HepG2 (cell line): ENCODE measurements at places on chromosomes 5 and 9. TPM values are rescaled to one million over a fixed set of nuclear protein-coding genes. Genes with fewer than 3 reads are reported as not detected.

DNA sequence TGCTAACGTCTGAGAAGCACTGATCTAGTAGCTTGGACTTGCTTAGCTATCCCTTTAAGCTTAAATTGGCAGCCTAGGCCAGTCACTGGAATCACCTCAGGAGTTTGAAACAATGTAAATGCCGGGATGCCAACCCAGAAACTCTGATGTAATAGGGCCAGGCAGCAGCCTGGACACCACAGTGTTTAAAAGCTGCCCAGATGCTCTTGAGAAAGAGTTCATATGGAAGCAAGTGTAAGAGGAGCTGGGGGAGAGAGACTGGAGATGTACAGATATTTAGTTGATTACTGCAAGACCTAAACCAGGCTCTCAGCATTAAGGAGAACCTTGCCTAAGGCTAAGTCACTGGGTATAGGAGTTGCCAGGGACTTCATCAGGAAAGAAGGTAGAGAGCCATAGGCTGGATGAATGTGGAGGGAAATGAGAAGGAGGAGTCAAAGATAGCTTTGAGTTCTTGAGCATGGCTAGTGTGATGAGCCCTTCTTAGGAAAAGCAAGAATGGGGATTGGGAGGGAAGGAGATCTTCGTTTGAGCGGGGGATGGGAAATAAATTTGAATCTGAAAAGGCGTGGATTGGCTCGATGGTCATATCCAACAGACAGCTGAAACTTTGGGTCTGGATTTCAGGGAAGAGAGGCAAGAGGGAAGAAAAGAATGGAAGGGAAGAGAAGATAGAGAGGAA lies 392.9 kb upstream of the WWC1 start:
- no peak overlapping the region for H3K27ac ChIP-seq
- H3K36me3 ChIP-seq = no peaks in the 10 kb centered on the region
- DNase-seq = no peak
- H3K4me3 ChIP-seq = no peak overlapping the region
- peaks cover 10% of the 10 kb centered on the region; the same call in 1 of the 3 replicates for H3K27me3 ChIP-seq
- H3K4me1 ChIP-seq = no peaks in the 10 kb centered on the region

GRCh38 chr5:72692651-72693442 lies 123.6 kb upstream of the TNPO1 start:
- H3K4me1 ChIP-seq = no peaks in the 10 kb centered on the region
- H3K27me3 ChIP-seq = no peaks in the 10 kb centered on the region; the same call in 1 of the 2 replicates
- H3K27ac ChIP-seq = no peak overlapping the region
- no peak overlapping the region for H3K4me3 ChIP-seq

GRCh38 chr9:99264070-99264680 lies 42.1 kb downstream of the SEC61B start:
- H3K27me3 ChIP-seq = no peaks in the 10 kb centered on the region
- DNase-seq = no peak
- no peak overlapping the region for H3K4me3 ChIP-seq
- H3K36me3 ChIP-seq = no peaks in the 10 kb centered on the region
- no peak overlapping the region for H3K27ac ChIP-seq
- peaks cover 21% of the 10 kb centered on the region for H3K4me1 ChIP-seq

GRCh38 chr5:158869854-158870253 lies 229.9 kb downstream of the EBF1 start:
- no peak for DNase-seq
- no peaks in the 10 kb centered on the region for H3K4me1 ChIP-seq
- no peaks in the 10 kb centered on the region for H3K36me3 ChIP-seq
- H3K4me3 ChIP-seq = no peak overlapping the region
- H3K27ac ChIP-seq = no peak overlapping the region

DNA sequence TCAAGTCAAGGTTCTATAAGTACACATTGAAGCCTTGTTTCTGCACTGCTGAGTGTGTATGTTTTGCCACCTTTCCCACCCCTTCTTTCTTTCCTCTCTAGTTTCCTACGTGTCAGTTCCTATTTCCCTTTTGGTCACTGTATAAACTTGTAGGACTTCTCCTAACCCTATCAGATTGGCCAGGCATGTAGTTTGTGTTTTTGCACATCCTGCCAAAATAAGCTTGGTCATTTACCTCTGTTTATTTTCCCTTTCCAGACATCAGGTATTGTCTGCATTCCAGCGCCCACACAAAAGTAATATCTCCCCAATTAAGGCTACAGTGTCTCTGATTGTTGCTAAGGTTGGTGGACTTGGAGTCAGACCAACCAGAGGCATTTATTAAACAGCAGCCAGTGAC lies 252.9 kb upstream of the MPDZ start:
- no peak for DNase-seq
- no peaks in the 10 kb centered on the region for H3K4me1 ChIP-seq
- no peak overlapping the region for H3K4me3 ChIP-seq
- H3K27me3 ChIP-seq = no peaks in the 10 kb centered on the region
- H3K36me3 ChIP-seq = no peaks in the 10 kb centered on the region
- H3K27ac ChIP-seq = no peak overlapping the region

DNA sequence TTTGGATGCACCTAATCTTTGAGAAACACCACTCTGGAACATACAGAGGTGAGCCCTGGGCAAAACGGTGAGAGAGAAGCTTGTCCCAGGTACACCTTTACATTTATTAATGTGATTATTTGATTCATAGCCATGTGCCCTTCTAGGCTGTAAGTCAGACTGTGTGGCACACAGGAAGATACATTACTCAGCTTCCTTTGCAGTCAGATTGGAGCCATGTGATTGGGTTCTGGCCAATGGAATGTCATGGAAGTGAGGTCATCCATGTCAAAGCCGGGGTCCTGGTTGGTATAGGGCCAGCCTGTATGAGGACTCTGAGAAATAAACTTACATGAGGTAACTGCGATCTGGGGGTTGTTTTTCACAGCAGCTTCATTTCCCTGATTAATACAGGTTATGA lies 106.8 kb upstream of the CD180 start:
- no peak overlapping the region for H3K27ac ChIP-seq
- no peak overlapping the region for H3K4me3 ChIP-seq
- H3K27me3 ChIP-seq = no peaks in the 10 kb centered on the region

GRCh38 chr9:7368410-7369292 lies 430.9 kb downstream of the DMAC1 start:
- no peak for DNase-seq
- no peak overlapping the region for H3K27ac ChIP-seq
- H3K4me1 ChIP-seq = peaks cover 18% of the 10 kb centered on the region
- H3K36me3 ChIP-seq = no peaks in the 10 kb centered on the region
- H3K4me3 ChIP-seq = no peak overlapping the region
- no peaks in the 10 kb centered on the region for H3K27me3 ChIP-seq

- no peak overlapping the region for H3K4me3 ChIP-seq
- H3K4me1 ChIP-seq = no peaks in the 10 kb centered on the region
- no peak for DNase-seq
- H3K36me3 ChIP-seq = no peaks in the 10 kb centered on the region
Observed at GRCh38 chr5:181108578-181109165, 22.3 kb downstream of the OR2V1 start.

- no peaks in the 10 kb centered on the region for H3K36me3 ChIP-seq
- H3K27ac ChIP-seq = no peak overlapping the region
- no peak overlapping the region for H3K4me3 ChIP-seq
- no peaks in the 10 kb centered on the region for H3K4me1 ChIP-seq
- no peak for DNase-seq
Observed at GRCh38 chr5:180129291-180130190, 58.0 kb upstream of the RNF130 start.

DNA sequence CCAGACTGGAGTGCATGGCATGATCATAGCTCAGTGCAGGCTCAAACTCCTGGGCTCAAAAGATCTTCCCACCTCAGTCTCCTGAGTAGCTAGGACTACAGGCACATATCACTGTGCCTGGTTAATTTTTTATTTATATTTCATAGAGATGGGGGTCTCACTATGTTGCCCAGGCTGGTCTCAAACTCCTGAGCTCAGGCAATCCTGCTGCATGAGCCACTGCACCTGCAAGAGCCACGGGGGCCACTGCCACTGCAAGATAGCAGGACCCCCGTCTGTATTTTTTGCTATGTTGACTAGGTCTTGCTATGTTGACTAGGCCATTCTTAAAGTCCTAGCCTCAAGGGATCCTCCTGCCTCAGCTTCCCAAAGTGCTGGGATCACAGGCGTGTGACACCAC lies 6.5 kb downstream of the CYSTM1 start:
- peaks cover 61% of the 10 kb centered on the region for H3K4me1 ChIP-seq
- no peak for DNase-seq
- no peaks in the 10 kb centered on the region for H3K27me3 ChIP-seq
- H3K36me3 ChIP-seq = no peaks in the 10 kb centered on the region

GRCh38 chr5:56680731-56681130 lies 134.6 kb upstream of the MAP3K1 start:
- peaks cover 51% of the 10 kb centered on the region for H3K4me1 ChIP-seq
- H3K36me3 ChIP-seq = no peaks in the 10 kb centered on the region
- H3K27ac ChIP-seq = no peak overlapping the region
- no peak for DNase-seq

DNA sequence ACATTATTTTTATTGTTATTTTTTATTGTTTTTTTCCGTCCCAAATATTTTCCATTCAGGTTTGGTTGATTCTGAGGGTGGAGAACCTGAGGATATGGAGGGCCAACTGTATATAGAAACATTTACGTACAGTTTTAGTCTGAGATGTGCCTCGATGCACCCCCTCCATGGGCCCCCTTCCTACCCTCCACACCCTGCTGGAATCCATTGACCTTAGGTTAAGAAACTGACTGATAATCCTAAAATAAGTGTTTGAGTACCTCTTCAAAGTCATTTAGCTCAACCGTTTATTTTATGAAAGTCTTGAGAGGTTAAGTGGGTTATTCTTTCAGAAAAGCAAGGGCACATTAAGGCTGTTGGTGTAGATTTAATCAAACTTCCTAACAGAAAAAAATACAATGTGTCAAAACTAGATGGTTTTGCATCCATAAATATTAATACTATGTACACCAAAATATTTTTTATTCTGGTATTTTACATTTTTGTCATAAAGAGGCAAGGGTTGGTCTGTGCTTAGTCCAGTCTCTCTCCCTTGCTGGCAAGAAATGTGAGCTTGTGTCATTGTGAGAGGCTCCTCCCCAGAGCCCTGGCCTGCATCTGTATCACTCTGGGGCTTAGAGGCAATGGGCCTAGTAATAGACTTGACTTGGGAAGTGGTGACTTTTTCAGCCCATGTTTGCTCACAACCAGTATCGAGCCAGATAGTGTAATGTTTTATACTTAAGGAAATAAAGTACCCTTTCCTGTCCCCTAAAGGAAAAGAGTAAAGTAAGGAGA lies 15.7 kb downstream of the MTRR start:
- DNase-seq = no peak
- H3K27ac ChIP-seq = no peak overlapping the region
- peaks cover 83% of the 10 kb centered on the region for H3K36me3 ChIP-seq
- H3K4me3 ChIP-seq = no peak overlapping the region

- no peak overlapping the region for H3K27ac ChIP-seq
- H3K4me1 ChIP-seq = no peaks in the 10 kb centered on the region
- no peak for DNase-seq
- H3K27me3 ChIP-seq = no peaks in the 10 kb centered on the region
- no peaks in the 10 kb centered on the region for H3K36me3 ChIP-seq
Observed at GRCh38 chr9:86443992-86444391, 89.8 kb upstream of the TUT7 start.

- H3K36me3 ChIP-seq = no peaks in the 10 kb centered on the region
- H3K27ac ChIP-seq = peak overlapping the region; percentile 41
- no peaks in the 10 kb centered on the region for H3K27me3 ChIP-seq
- H3K4me3 ChIP-seq = no peak overlapping the region
Observed at GRCh38 chr5:158463938-158464337, 605.0 kb upstream of the CLINT1 start.

GRCh38 chr9:121912812-121913627 lies 180.1 kb downstream of the TTLL11 start:
- no peaks in the 10 kb centered on the region for H3K27me3 ChIP-seq
- H3K4me3 ChIP-seq = no peak overlapping the region
- no peaks in the 10 kb centered on the region for H3K36me3 ChIP-seq
- no peaks in the 10 kb centered on the region for H3K4me1 ChIP-seq
- DNase-seq = no peak
- H3K27ac ChIP-seq = no peak overlapping the region

DNA sequence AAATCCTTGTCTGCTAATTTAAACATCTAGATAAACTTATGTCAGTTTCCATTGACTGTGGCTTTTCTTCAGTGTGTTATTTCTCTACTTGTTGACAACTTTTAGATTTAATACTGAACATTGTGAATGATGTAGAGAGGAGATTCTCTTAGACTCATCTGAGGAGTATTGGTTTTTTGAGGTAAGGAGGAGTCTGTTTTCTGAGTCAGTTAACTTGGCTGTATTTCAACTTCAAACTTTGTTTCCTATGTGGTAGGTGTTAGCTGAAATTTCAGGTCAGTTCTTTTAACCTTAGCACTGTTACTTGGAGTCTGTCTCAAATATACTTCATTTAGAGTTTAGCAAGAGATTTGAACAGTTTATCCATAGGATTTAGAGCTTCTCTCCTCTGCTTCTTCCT lies 67.9 kb downstream of the XRCC4 start:
- H3K27ac ChIP-seq = no peak overlapping the region
- H3K4me1 ChIP-seq = no peaks in the 10 kb centered on the region
- no peaks in the 10 kb centered on the region for H3K27me3 ChIP-seq
- no peak for DNase-seq
- H3K36me3 ChIP-seq = no peaks in the 10 kb centered on the region

DNA sequence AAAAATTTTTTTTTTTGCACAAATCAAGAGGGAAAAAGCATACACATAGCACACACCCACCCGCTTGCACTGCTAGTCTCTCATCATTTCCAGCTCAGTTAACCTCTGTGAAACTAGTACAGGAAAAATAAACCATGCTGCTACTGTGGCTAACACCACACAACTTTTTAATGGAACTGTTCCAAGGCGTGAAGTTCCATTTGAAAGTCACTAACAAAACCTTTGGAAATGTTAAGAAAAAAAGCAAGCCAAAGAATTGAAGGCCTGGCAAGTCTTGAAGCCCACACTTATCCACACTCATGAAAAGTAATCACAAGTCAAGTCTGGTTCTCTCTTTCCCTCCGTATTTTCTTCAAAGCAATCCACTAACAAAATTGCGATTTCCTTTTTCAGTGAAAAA lies 116.3 kb downstream of the FANCC start:
- no peaks in the 10 kb centered on the region for H3K36me3 ChIP-seq
- H3K27me3 ChIP-seq = no peaks in the 10 kb centered on the region
- H3K4me1 ChIP-seq = no peaks in the 10 kb centered on the region
- H3K27ac ChIP-seq = no peak overlapping the region
- DNase-seq = no peak

- DNase-seq = no peak
- H3K27ac ChIP-seq = no peak overlapping the region
- no peaks in the 10 kb centered on the region for H3K27me3 ChIP-seq
- no peak overlapping the region for H3K4me3 ChIP-seq
Observed at GRCh38 chr5:138948471-138949222, 73.5 kb upstream of the LRRTM2 start.

- no peak overlapping the region for H3K27ac ChIP-seq
- H3K4me3 ChIP-seq = no peak overlapping the region
- no peaks in the 10 kb centered on the region for H3K27me3 ChIP-seq
- no peaks in the 10 kb centered on the region for H3K4me1 ChIP-seq
Observed at GRCh38 chr5:101080462-101081240, 177.6 kb upstream of the ST8SIA4 start.

The RORB gene
- total RNA-seq = not detected in 2 replicates

The FRMPD1 gene
- not detected in 2 replicates for total RNA-seq

The TXN gene
- 470 and 599 TPM in 2 replicates for total RNA-seq

The FBN2 gene
- total RNA-seq = not detected in 2 replicates

The ZFP37 gene
- 3.7 and 5.6 TPM in 2 replicates for total RNA-seq

The RETREG1 gene
- not detected in 2 replicates for total RNA-seq

The S1PR3 gene
- 0.02 and 0.04 TPM in 2 replicates for total RNA-seq

The SPOCK1 gene
- 0.18 TPM in 1 of 2 replicates, not detected in the other for total RNA-seq

The CARTPT gene
- not detected in 2 replicates for total RNA-seq

The DYNC2I2 gene
- total RNA-seq = 31.1 and 40.2 TPM in 2 replicates

The CDH6 gene
- total RNA-seq = not detected in 2 replicates

The PCDHGA10 gene
- total RNA-seq = 0.06 and 0.18 TPM in 2 replicates

The PCDH12 gene
- not detected in 2 replicates for total RNA-seq

The ADAMTSL1 gene
- not detected in 2 replicates for total RNA-seq

The MAMDC2 gene
- not detected in 2 replicates for total RNA-seq

The SVEP1 gene
- not detected in 2 replicates for total RNA-seq

The TRIM7 gene
- total RNA-seq = not detected in 2 replicates

The GFI1B gene
- total RNA-seq = 0.51 TPM in 1 of 2 replicates, not detected in the other

The PAEP gene
- 0.38 and 0.75 TPM in 2 replicates for total RNA-seq
